ENCODE measurements at places on chromosomes 7 and 10.

- DNase-seq, result peak; percentile 43
Observed at GRCh38 chr7:77697535-77697831, 1.2 kb downstream of the RSBN1L start.

- no peak for DNase-seq
Observed at GRCh38 chr7:44894888-44895580, 9.7 kb upstream of the PURB start.

- DNase-seq, result no peak
Observed at GRCh38 chr7:157018328-157018996, 8.0 kb upstream of the MNX1 start.

DNA sequence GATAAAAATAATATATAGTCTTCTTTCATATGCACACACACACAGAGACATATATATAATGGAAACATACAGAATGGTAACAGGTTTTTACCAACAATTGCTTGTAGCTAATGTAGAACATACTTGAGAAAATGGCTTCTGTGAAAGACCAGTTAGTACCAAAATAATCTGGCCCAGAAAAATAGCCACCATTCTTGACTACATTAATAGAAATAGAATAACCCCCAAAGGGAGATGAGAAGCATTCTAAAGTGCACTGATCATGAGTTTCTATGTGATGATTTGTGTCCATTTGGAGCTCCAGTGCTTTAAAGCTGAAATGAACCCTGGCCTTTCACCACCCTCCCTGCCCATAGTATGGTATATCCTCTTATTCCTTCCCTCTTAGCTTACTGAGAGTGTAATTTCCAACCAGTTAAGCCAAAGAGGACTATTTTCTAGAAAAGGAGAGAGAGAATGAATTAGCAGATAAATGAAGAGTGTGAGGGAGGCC, 22.9 kb upstream of the IFIT2 start:
- DNase-seq, result no peak

- DNase-seq, result no peak
Observed at GRCh38 chr10:110784198-110784597, 87.5 kb upstream of the PDCD4 start.

DNA sequence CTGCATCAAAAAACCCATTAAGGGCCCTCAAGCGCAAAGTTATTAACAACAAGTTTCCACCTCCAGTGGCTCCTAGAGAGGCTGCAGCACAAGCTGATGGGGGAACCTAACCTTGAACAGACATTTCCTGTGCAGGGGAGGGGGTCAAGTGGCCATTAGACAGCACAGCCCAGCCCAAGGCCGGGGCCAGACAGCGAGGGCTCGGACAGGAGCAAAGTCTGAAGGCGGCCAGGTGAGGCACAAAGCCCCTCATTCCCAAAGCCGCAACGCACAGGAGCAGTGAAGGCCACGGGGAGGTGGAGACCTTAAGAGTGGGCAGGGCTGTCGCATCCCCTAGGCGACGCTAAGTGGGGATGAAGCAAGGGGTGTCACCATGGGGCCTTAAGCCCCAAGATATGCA, 73.2 kb upstream of the ZNF746 start:
- no peak for DNase-seq

DNA sequence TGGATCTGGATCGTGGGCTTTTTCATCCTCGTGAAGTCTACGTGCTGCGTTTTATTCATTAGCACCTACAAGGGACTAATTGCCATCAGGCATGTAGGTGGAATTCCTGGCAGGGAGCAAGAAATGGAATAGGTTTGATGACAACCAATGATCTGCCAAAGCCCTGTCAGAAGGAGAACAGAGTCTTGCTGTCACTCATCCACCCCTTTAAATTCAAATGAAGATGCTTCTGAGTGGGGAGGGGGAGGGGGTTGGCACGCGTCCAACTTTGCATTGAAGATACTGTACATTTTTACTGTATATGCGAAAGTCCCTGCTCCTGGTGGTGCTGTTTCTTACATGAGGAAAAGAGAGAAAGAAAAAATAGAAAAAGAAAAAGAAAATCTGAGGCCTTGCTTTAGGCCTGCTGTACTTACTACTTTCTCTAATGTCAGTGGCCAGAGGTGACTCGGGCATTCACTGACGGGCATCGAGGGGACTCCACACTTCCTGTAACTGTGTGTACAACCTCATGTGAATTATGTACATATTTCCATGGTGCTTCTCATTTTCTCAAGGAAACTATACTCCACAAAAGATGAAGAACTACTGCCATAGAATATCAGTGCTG, 569.1 kb downstream of the INHBA start:
- DNase-seq, result no peak

GRCh38 chr10:1465418-1465911, 271.9 kb downstream of the ADARB2 start:
- DNase-seq, result no peak

- DNase-seq, result no peak
Observed at GRCh38 chr10:80284522-80284921, 4.9 kb downstream of the MAT1A start.

DNA sequence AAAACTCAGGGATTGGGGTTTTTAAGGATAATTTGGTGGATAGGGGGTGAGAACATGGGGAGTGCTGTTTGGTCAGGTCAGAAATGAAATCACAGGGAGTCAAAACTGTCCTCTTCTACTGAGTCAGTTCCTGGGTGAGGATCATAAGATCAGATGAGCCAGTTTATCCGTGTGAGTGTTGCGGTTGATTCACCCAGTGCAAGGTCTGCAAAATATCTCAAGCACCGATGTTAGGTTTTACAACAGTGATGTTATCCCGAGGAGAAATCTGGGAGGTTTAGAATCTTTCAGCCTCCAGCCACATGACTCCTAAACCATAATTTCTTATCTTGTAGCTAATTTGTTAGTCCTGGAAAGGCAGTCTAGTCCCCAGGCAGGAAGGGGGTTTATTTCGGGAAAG, 31.7 kb upstream of the AGR2 start:
- no peak for DNase-seq

DNA sequence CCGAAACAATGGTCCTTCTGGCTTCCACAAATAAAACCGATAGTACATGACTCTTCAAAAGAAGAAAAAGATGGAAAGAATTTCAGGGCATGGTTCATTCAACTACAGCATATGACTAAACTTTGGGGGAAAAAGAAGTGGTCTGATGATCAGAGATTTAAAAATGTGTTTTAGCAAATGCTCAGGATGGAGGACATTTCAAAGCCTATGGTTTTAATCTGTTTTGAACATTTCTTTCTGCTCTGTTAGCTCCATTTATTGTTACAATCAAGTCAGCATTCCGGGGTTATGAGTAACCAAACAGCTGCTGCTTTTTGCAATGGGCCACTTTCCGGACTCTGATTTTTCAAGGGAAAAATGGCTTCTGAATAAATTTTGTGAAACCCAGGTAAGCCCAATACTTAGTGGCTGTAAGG, 142.4 kb downstream of the CUBN start:
- DNase-seq, result no peak

- no peak for DNase-seq
Observed at GRCh38 chr10:78254013-78254412, 220.3 kb downstream of the RPS24 start.

DNA sequence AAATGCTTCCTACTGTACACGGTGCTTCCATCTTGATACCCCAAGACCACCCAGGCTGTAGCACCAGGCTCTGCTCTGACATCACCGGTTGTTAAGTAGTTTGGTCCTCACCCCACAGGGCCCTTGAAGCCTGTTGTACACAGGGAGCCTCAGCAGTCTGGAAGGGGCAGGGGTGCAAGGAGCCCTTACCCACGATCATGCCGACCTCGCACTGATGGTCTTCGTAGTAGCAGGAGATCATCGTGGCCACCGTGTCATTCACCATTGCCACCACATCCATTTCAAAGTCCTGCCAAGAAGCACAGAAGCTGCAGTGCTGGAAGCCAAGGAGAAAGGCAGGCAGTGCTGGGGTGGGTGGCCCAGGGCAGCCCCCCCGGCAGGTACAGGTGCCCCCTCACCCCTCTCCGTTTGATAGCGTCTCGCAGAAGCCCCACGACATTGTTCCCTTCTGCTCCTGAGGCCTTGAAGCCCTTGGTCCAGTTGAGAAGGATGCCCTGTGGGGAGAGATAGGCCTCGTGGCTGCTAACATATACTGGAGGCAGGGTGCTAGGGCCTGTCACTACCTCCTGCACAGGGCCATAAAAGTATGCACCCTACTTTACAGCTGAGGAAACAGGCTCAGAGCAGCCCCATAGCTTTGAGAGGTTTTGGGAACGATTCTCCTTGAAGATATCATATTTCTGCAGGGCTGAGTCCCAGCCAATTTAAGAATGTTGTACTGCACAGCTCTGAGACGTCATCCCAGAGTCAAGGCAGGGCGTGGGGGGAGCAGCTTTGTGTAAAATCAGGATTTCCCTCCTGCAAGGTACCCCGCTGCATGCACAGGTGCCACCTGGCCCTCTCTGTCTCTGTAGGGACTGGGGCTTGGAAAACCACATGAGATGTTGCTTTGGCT, 8.7 kb upstream of the MYL7 start:
- no peak for DNase-seq

DNA sequence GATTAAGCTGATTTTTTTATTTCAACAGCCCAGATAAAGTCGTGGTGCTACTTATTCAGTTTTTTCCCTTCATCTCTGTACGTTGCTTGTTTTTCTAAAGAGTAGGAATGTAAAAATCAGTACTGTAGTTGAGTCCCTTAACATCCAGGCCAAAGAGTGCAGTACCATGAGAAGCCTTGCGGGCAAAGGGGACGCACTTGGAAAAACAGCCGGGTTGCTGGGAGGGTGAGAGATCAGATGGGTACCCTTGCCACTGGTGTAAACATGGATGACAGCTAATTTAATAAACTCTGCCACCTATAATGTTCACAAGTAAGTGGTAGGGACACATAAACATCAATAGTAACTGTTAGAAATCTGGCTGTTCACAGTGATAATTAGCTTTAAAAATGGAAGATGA, 175.9 kb downstream of the POU6F2 start:
- DNase-seq, result no peak

DNA sequence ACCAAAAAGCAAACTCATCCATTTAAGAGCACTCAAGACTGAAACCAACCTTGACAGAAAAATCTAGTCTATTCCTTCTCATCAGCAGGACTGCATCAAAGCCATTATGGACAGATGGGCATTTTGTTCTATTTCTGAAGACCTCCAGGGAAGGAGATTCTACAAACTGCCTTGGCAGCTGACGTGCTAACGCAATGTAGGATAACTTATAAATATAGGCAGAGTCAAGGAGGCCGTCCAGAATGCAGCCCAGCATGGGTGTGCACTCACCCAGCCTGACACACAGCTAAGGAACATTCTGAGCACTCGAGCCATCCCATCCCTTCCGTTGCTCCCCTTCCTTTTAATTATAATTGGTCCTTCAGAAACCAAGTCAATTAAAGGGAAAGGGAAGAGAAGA, 25.3 kb upstream of the NEBL start:
- no peak for DNase-seq

GRCh38 chr7:118436663-118437062, 212.2 kb downstream of the ANKRD7 start:
- DNase-seq, result no peak

GRCh38 chr10:127018298-127018650, 113.0 kb downstream of the DOCK1 start:
- no peak for DNase-seq

GRCh38 chr10:35232527-35232926, 103.8 kb upstream of the CCNY start:
- DNase-seq, result no peak

GRCh38 chr10:48608976-48609375, 4.1 kb upstream of the ARHGAP22 start:
- no peak for DNase-seq

DNA sequence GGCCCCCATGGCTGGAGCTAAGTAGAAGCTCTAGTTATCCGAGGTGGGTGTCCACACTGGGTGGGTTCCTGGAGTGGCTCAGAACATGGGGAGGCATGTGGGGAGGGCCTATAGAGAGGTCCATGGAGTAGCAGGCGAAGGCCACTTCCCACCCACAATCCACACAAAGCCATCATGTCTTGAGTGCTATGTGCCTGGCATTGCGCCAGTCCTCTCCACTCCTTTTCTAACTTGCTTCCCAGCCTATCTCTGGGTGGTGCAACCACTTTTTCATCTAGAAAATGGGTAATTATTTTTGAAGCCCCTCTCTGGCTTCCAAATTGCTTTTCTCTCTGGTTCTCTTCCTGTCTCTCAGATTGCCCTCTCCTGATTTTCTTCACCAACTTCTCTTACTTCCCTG, 263.6 kb downstream of the PHTF2 start:
- DNase-seq, result no peak

DNA sequence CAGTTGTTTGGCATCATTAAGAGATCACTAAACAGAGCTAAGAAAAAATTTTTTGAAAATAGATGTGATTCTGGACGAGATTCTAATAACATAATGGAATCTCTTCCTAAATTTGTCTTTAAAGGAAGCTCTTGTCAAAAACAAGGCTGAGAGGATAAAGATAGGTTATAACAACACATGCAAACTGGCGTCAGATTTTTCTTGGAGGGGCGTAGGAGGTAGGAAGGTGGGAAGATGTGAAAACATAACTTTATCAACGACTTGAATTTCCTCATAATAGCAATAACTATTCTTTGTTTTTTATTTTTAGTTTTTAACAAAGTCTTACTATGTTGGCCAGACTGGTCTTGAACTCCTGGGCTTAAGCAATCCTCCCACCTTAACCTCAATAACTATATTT, 31.8 kb upstream of the JCAD start:
- no peak for DNase-seq

DNA sequence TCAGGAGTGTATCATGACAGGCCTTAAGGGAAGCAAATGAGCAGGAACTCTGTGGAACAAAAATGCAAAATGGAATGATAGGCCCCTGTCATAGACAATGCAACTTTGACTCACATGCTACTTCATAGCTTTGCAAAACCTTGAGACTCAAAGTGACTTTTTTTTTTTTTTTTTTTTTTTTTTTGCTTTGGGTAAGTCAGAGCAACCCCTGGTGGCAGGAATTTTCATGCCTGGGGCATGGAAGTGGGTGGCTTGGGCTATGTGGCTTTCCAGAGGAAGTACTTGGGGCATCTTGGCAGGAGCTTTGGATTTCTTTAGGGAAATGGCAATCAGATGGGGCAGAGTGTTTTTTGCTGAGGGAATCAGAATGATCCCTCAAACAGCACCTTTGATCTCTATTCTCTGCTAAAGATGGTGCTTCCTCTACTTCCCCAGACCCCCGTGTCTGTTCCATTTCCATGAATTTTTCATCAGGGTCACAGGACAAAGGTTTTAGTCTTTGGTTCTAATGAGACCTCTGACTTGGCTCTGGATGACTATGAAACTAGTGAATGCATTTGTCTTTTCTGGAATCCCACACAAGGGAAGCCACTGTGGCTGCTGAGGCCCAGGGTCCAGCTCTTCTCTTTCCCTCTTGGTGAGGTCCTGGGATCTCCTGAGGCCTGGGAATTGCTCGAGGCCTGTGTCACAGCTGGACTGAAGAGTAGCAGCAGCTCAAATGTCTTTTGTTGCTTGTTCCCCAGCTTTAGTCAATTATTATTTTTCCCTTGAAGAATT, 62.8 kb downstream of the TACC2 start:
- no peak for DNase-seq

- DNase-seq, result no peak
Observed at GRCh38 chr10:124993736-124994451, 52.0 kb downstream of the ZRANB1 start.

GRCh38 chr10:97428572-97428981, 2.6 kb downstream of the PGAM1 start:
- DNase-seq, result no peak

Measured in hematopoietic multipotent progenitor cell treated with erythropoietin and hydrocortisone succinate and interleukin-3 and kit ligand, for 15 days (in vitro differentiated cells).